ENCODE measurements at places on chromosomes 3 and 15.

DNA sequence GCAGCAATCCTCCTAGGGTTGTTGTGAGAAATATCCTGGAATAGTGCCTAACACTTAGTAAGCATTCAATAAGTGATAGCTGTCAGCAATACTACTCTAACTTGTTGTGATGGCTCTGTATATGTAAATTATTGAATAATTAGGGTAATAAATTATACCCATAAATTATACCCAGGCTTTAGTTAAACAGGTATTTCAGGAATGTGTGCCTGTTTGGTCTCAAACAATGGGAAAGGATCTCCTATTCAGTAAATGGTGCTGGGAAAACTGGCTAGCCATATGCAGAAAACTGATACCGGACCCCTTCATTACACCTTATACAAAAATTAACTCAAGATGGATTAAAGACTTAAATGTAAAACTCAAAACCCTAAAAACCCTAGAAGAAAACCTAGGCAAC, 14.8 kb upstream of the ARNT2 start:
- no peak for DNase-seq

DNA sequence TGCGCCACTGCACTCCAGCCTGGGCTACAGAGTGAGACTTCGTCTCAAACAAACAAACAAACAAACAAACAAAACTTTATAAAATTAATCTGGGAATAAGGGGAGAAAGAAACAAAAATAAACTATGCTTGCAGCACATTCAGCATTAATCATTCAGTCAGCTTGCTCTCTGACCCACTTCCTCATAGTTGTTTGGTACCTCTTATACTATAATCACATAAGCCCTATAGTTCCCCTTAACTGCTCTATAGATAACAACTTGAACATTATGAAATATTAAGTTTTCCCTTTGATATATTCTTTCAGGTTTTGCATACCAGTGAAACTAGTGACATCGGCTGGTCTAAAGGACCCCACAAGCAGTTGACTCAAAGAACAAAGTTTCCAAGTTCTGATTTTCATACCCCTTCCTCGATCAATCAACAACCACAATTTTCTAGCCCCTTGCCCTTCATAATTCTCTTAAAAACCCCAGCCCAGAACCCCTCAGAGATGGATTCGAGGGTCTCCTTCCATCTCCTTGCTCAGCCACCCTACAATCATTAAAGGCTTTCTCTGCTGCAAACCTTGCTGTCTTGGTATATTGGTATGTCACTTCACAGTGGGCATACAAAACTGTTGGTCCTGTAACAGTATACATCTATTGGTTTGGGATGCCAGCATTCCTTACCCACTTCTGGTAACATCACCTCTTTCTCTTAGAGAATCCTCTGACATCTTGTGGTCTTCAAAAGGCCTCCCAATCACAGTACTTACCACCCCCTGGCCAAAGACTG, 26.4 kb downstream of the BCL2L10 start:
- DNase-seq = no peak

DNA sequence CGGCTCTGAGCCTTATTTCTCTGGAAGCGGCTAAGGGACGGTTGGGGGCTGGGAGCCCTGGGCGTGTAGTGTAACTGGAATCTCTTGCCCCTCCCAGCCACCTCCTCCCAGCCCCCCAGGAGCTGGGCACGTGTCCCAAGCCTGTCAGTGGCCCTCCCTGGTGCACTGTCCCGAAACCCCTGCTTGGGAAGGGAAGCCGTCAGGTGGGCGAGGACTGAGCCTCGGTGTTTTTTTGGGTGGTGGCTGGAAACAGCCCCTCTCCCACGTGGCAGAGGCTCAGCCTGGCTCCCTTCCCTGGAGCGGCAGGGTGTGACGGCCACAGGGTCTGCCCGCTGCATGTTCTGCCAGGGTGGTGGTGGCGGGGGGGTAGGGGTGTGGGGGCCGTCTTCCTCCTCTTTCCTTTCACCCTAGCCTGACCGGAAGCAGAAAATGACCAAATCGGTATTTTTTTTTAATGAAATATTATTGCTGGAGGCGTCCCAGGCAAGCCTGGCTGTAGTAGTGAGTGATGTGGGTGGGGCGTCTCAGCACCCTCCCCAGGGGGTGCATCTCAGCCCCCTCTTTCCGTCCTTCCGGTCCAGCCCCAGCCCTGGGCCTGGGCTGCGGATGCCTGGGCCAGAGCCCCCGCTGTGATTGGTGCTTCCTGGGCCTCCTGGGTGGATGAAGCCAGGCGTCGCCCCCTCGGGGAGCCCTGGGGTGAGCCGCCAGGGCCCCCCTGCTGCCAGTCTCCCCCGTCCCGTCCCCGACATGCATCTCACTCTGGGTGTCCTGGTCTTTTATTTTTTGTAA, 58.8 kb upstream of the GOLGA8A start:
- DNase-seq = no peak

GRCh38 chr15:51907136-51907862, 64.3 kb downstream of the LEO1 start:
- DNase-seq = no peak

GRCh38 chr3:77467702-77468625, 428.1 kb downstream of the ROBO2 start:
- no peak for DNase-seq

GRCh38 chr3:66492672-66493071, 8.2 kb downstream of the LRIG1 start:
- no peak for DNase-seq

DNA sequence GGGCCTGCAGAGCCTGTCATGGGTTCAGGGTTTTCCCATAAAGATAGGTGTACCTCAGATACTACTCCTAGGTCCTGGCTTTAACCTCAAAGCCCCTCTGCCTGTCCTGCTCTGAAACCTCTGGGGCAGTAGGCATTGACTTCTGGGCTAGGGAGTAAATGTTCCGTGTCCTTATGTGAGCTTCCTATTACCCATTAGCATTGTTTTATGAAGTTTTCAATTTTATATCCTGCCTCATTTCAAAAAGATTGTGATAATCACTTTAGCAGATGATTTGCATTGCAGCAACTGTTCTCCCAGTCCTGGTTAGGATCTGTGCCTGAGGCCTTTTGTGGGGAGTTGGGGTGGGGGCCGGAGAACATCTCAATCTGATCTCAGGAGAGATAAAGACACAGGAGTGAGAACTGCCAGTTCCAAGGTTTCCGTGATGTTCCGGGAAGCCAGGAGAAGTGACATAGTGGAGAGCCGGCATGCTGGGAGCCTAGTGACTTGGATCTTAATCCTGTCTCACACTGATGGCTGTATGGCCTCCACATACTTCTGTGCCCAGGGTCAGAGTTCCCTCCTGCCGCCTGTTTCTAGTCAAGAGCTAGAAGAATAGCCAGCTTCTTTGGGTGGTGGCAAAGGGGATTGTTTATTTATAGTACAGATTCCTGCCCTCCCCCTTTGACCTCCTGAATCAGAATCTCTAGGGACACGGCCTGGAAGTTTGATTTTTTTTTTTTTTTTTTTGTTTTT, 10.6 kb downstream of the TPM1 start:
- peak; percentile 38 for DNase-seq
